Small intestine (tissue), 16 donors: ENCODE measurements at places on chromosomes 2 and 18.

GRCh38 chr2:47528874-47529273 is 125.9 kb downstream of the MSH2 start:
- DNase-seq, result no peak

- no peak for DNase-seq
Measured at GRCh38 chr2:80531319-80531718, 226.8 kb upstream of the LRRTM1 start.

GRCh38 chr2:99569386-99569785 is 79.6 kb upstream of the REV1 start:
- peak; percentile 14 for DNase-seq

DNA sequence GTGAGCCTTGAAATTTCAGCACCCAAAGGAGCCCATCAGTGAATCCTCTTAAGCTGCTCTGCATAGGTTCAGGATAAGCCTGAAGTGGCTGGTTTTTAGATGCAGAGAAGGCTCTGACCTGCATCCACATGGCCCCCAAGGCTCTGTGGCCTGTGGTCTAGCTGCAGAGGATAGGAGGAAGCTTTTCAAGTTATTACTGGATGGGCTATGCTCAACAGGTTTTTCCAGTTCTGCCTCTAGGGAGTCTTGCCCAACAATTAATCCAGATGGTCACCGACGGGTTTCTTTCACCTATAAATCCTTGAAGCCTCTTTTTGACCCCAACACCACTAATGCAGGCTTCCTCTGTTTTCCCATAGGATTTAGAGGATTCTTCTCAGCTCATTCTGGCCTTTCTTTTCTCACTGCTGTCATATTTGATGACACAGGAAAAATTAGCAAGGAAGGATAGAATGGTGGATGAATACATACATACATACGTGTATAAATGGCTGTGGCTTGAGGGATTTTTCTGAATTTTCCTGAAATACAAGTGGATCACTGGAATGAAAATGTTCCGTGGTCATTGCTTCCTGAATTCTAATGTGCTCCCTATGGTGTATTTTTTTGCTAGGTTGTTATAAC is 52.2 kb upstream of the BCL2L11 start:
- DNase-seq, result peak; percentile 48

GRCh38 chr2:160096409-160096808 is 34.0 kb upstream of the PLA2R1 start:
- DNase-seq, result no peak

DNA sequence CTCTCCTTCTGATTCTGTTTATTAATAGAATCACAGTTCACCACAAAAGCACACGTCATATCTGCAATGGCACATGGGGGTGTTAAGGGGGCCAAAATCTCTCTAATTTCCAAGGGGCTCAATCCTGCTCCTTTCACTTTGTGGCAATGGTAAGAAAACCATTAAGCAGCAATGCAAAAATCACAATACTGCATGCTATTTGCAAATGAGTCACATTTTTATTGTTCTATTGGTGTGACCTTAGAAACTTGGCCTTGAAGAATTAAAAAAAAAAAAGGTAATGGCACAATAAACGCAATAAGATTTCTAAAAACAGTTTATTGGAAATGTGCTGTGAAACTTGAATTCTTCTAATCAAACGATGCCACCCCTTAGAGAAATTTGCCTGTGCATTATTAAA is 251.5 kb downstream of the ZNF521 start:
- peak; percentile 23 for DNase-seq

DNA sequence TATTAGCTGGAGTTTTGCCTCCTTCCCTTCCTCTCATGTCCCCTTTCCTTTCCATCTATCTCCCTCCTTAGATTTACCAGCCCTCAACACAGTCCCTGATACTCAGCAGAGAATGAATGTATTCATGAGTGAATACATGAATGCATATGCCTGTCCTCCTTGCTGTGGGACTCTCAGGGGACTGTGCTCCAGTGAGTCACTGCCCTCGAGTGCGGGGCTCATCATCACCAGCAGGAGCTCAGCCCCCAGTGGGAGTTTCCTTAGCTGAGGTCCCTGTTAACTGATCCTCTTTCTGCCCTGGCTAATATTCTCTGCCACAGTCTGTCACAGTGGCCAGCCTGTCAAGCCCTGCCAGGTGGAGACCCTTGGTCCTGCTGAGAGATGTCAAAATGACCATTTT is 104.9 kb upstream of the LHCGR start:
- DNase-seq, result no peak

- DNase-seq, result no peak
Measured at GRCh38 chr2:200199576-200200263, 106.8 kb upstream of the SPATS2L start.

GRCh38 chr2:30252723-30253701 is 21.7 kb downstream of the LBH start:
- peak; percentile 86 for DNase-seq

DNA sequence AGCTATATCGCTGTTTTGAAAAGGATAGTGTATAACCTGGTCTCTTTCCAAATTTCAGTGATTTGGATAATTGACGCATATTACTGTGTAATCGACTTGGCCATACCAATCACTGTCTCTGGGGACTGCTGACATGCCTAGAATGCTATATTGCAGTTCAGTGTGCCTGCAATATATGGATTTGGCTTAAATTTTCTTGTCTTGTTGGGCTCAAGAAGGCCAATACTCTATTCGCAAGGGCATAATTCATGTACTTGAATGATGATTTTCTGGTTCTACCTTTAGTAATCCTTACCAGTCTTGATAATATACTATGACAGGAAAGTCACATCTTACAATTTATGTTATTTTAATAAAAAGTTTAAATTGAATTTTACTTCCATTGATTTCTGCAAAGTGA is 21.7 kb upstream of the THUMPD2 start:
- DNase-seq, result no peak

DNA sequence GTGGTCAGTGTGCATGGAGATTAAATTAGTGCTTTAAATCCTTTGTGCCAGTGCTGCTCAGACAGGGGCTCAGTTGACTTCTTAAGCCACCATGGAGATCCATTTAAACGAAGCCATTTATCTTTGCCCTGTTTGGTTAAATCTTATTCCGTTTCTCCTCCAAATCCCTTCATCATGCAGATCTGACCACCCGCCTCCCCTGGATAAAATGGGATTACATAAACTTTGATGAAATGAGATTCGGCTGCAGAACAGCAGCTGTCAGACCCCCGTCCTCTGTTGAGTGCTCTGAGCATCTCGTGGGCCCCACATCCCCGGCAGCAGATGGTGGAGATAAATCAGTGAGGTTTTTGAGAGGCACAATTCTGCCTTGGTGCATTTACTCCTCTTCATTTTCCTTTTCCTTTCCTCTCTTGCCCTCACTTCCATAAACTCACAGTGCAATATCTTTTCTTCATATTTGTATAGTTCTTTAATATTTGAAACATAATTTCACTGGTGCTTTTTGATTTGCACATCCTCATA is 84.4 kb upstream of the TWIST2 start:
- DNase-seq, result no peak

GRCh38 chr2:158500333-158500732 is 43.6 kb downstream of the PKP4 start:
- no peak for DNase-seq

DNA sequence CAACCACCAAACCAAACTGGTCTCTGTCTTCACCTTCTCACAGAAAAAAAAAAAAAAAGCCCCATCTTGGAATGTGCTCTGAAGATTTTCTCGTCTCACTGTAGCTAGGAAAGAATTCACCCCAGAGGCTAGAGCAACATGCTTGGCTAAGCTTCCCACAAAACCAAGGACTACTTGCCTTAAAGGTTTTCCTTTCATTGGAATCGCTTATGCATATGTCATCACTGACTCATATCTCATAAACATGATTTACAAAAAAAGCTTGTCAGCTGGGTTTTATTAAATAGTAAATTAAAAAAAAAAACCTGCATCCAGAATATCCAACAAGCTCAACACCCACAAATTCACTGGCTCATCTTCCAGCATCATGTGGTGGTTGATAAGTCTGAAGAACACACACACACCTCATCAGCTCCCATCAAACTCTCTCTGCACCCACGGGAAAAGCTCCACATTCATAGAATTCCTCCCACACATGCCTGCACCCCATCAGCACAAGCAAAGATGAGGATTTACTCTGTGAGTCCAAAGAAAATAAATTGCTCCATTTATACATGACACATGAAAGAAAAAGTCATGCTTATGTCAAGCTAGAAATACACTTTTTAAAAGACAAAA is 182.0 kb upstream of the TRIB2 start:
- no peak for DNase-seq

DNA sequence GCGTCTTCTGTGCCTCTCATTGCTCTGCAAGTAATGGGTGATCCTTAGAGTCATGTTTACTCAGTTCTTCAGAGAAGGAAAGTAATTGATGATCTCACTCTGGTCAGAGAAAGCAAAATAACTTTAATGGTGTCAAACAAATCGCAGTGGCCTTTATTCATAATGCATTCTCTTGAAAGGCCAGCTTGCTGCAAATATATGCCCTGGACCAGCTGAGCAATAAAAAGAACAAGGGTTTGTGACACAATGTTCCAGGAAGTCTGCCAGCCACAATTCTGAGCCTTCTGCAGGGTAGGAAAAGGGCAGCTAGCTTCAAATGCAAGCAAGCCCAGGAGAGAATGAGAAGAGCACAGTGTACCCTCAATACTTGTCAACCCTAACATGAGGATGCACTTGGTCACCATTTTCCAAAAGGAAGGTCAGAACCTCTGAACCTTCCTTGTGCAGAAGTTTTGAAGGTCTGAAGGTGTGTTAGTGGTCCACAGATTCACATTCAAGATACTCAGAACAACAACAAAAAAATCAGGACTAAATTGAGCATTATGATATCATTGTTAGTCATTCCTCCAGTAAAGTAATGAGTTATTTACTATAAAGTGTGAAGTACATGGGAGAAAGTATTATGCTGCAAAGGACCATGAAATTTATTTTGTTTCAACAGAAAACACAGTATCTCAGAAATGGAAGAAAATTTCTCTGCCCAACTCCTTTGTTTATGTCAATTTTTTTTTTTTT is 355.6 kb downstream of the PAX3 start:
- DNase-seq, result no peak

DNA sequence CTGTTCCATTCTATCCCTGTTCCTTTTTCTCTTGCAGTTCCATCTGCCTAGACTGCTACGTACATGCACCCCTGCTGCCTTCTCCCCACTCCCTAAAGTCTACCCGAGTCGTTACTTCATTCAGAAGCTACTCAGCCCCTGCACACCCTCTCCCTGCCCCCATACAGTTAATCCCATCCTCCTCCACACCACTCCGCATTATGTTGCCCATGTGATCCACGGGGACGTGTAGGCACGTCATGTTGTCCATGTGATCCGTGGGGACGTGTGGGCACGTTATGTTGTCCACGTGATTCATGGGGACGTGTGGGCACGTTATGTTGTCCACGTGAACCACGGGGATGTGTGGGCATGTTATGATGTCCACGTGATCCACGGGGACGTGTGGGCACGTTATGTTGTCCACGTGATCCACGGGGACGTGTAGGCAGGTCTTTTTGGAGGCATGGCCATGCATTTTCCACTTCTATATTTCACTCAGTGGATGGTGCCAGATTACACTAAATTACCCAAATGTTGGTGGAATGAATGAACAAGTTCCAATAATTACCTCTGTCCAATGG is 299.5 kb downstream of the DCDC2C start:
- DNase-seq, result no peak

GRCh38 chr2:40242315-40242714 is 209.6 kb downstream of the SLC8A1 start:
- no peak for DNase-seq

DNA sequence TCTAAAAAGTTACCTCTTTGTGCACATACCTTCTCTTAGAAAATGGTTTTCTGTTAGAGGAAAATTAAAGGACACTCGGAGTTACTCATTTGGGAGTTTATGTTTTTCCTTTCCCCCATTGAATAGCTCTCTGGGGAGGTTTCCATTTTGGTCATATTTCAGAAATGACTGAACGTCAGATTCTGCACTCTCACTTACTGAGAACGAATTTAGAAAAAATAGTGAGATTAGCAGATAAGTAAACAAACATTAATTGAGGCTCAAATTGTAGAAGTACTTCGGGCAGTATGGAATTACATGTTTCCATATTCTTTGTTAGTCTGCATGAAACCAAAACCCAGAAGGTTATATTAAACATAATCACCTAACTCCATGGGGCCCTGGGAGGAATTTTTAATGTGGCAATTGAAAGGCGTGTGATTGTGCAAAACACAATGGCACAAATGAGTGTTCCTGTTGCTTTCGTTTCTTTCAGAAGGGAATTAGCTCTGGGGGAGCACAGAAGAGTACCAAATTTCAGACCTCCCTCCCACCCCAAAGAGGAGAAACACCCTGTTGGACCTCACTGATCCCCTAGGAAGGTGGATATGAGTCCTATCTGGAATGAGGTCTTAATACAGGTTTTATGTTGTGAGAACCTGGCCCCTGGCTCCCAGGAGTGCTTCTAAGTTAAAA is 212.3 kb downstream of the BCL2 start:
- no peak for DNase-seq

DNA sequence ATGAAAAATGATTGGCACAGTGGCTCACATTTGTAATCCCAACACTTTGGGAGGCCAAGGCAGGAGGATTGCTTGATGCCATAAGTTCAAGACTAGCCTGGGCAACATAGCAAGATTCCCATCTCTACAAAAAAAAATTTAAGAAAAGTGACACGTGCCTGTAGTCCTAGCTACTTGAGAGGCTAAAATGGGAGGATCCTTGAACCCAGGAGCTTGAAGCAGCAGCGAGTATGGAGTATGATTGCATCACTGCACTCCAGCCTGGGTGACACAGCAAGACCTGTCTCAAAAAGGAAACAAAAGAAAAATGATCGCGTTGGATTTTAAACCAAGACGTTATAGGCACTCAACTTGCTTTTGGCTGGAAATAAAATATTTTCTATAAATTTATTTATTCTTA is 37.8 kb upstream of the CREB1 start:
- DNase-seq, result no peak

DNA sequence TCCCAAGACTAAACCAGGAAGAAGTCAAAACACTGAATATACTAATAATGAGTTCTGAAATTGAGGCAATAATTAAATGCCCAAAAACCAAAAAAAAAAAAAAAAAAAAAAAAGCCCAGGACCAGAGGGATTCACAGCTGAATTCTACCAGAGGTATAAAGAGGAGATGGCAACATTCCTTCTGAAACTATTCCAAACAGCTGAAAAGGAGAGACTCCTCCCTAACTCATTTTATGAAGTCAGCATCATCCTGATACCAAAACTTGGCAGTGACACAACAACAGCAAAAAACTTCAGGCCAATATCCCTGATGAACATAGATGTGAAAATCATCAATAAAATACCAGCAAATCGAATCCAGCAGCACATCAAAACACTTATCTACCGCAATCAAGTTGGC is 108.5 kb upstream of the COL3A1 start:
- DNase-seq, result no peak

DNA sequence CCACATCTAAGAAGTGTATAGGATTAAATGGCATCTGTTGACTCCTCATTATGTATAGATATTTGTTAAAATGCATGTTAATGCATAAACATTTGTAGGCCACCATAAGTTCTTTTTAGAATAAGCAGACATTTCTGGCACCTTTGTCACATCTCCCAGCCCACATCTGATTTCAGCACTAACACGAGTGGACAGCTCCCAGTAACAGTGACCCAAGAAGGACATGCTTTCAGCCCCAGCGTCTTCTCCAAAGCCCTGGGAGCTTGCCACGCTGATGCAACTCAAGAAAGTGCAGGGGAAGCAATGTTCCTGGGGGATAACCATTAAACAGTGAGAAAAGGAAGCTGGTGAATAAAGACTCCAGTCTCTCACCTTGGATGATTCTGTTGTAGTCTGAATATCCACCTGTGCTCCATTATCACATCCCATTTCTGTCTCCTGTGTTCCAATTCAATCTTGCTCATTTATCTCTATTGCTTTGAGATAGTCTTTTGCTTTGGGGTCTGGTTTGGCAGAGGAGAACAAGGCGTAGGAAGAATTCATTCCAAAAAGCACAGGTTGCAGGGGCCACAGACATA is 182.6 kb upstream of the THSD7B start:
- DNase-seq, result peak; percentile 2
